ENCODE measurements at places on chromosomes 1 and 21.
A peak's percentile ranks its signal among the peaks of the same experiment; 100 is the strongest.

DNA sequence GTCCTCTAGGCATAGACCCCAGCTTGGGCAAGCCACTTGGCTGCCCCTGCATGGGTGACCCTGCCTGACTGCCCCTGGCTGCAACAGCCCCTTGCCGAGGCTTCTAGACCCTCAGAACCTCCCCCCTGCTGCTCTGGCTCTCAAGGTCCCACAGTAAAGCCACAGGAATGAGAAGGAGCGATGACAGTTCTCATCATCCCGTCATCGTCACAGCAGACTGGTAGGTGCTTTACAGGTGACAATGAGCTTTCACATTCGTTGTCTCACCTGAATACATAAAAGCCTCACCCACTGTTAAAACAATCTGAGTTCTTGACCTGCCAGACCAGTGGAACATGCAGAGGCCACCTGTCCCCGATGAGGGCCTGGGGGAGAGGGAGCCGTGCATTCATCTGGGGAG is 36.0 kb upstream of the GPR157 start:
- no peak for DNase-seq

DNA sequence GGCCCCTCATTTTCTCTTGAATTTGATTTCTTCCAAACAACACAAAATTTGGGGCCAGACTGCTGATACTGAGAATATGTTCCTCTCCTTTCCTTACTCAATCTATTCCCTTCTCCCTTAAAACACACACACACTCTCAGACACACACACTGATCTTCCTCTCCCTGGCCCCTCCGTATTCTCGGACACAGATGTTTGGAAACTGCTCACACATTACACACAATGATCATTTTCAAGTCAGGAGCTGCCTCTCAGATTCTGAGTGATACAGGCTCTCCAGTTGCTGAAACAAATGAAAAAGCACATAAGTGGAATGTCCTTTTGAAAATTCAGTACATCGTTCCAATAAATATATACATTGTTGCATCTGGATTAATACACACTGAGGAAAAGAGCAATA is 161.3 kb downstream of the CLEC20A start:
- no peak for DNase-seq

DNA sequence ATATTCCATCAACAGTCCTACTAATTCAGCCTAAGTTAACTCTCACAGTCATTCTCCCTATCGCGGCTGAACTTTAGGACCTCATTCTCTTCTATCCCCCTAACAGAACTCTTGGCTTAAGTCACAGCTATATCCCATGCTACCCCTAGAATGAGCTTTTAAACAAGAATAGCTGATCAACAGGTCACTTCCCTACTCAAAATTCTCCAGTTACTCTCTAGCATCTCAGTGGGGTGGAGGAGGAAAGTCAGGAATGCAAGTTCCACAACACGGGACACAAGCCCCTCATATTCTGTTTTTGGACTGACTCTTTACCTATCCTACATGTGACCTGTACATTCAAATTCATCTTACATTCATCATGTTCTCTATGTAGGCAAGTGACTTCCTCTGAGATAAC is 21.0 kb downstream of the MRPL39 start:
- no peak for DNase-seq

DNA sequence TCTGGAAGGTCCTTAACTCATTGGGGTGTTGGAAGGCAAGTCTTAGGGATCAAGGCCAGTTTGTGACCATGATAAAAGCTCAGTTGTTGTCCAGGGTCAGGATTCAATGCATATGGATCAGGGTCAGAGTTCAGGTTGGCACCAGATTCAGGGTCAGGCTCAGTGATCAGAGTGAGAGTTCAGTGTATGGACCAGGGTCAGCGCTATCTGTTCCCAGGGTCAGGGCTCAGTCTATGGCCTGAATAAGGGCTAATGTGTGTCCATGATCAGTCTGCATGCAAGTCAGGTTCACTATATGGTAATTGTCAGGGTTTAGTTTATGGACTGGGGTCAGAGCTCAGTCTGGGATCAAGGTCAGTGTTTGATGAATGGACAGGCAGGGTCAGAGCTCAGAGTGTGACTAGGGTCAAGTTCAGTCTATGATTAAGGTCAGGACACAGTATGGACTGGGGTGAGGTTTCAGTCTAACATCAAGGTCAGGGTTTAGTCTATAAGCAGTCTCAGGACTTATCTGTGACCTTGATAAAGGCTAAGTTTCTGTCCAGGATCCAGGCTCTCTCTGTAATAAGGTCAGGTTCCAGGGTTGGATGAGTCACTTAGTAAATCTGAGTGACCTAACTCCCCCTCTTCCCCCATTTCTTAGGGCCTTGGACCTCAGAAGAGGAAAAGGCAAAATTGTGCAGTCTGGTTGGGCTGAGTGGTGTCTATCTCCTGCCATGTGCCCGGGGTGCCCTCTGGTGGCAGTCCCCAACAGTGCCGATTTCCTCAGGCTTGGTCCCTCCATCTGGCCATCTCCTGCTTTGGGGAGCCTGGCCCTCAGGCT is 23.8 kb downstream of the KNCN start:
- DNase-seq: peak; percentile 58

GRCh38 chr1:234253732-234254131 is 119.5 kb upstream of the COA6 start:
- no peak for DNase-seq

DNA sequence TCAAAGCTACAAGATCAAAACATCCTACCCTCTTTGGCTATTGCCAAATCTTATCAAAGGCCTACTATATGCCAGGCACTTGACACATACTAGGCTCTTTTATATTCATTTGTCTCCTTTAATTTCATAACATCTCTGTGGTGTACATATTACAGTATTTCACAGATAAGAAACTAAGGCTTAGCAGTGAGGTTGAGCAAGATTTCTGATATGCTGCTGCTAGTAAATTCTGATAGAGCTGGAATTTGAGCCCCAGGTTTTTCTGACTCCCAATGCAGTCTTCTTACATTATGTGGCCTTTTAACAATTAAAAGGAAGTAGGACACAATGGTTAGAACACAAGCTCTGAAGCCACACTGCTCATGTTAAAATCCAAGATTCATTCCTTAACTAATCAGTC is 16.8 kb downstream of the CCDC185 start:
- DNase-seq: no peak

DNA sequence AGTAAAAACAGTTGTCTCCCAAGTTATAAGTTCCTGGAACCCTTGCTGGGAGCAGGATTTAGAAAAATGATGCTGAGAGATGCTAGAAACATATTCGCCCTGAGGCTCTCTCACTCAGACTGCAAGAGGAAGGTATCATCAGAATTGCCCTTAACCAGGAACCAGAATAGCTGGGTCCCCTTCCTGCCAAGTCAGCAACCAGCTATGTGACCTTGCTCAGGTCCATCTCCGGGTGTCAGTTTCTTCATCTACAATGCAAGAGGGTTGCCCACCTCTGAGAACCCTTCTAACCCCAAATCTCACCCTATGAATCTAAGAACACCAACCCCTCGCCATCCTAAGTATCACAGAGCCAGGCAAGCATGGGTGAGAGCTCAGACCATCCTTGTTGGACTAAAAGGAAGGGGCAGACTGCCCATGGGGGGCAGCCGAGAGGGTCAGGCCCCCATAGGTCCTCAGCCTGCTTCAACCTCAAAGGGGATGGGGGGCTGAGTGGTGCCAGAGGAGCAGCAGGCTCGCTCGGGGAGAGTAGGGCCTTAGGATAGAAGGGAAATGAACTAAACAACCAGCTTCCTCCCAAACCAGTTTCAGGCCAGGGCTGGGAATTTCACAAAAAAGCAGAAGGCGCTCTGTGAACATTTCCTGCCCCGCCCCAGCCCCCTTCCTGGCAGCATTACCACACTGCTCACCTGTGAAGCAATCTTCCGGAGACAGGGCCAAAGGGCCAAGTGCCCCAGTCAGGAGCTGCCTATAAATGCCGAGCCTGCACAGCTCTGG is 390 bp upstream of the S100A9 start:
- DNase-seq: no peak

DNA sequence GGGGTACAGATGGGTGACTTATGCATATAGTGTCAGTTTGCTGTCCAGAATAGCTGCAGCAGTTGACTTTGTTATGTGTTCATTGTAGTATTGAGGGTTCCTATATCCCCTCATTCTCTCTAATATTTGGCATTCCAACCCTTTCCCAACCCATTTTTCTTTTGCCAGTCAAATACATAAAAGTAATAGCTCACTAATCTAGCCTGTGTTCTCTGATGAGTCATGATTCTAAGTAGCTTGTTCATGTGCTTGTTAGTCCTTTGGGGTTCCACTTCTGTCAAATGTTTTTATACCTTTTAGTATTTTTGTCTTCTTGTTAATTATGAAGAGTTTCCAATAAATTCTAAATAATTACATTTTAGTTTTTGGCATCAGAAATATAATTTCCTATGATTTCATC is 99.2 kb upstream of the MROH9 start:
- DNase-seq: no peak

DNA sequence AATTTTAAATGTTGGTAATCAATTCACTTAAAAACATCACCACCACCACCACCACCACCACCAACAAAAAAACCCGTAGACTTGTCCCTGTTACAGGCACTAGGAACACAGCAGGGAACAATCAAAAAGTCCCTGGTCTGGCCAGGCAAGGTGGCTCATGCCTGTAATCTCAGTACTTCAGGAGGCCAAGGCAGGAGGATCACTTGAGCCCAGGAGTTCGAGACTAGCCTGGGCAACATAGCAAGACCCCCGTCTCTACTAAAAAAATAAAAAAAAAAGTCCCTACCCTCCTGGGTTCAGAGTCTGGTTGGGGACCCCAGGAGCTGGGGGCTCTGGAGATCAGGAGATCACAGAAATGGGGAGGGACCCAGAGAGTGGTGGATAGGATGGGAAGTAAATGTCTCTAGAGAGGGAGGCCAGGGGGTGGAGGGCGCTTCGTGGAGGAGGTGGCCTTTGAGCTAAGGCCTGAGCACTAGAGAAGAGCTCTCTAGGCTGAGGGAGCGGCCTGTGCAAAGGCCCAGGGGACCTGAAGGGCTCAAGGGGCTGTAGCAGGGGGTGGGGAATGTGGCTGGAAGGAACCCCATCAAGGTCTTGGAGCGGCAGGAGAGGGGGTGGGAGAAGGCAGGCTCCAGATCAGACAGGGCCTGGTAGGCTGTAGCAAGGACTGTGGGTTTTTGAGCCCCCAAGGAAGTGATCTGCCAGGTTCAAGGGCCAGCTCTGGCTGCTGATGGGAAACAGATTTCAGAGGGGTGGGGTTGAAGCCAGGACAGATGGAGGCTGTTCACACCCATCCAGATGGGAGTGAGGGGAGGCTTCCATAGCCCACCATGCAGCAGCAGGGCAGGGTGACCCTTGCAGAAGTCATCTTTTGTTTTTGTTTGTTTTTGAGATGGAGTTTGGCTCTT is 24.8 kb upstream of the VPS13D start:
- DNase-seq: no peak

DNA sequence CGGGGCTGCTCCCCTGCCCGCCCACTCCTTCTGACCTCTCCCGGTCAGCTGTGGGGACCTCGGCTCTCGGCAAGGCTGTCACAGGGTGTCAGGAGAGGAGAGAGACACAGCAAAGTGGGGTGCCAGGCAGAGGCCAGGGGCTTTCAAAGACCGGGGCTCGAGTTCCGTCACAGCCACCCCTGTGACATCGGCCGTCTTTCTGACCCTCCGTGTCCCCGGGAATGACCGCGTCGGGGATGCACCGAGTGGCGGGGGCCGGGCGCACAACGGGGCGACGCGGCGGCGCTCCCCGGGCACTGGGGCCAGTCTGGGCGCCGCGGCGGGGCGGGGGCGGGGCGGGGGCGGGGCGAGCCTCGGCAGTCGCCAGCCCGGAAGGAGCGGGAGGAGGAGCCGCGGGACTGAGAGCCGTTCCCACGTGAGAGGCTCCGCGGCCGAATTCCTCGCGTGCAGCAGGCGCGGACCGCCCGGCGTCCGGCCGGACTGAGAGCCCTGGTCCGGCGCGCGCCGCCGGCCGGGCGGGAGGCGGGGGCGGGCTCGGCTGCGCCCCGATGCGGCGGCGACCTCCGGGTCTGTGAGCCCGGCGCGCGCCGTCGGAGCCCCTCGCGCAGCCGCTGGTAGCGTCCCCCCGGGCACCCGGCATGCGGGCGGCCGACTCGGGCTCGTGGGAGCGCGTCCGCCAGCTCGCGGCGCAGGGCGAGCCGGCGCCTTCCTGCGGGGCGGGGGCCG is 229.7 kb upstream of the TMEM51 start:
- peak; percentile 50 for DNase-seq

DNA sequence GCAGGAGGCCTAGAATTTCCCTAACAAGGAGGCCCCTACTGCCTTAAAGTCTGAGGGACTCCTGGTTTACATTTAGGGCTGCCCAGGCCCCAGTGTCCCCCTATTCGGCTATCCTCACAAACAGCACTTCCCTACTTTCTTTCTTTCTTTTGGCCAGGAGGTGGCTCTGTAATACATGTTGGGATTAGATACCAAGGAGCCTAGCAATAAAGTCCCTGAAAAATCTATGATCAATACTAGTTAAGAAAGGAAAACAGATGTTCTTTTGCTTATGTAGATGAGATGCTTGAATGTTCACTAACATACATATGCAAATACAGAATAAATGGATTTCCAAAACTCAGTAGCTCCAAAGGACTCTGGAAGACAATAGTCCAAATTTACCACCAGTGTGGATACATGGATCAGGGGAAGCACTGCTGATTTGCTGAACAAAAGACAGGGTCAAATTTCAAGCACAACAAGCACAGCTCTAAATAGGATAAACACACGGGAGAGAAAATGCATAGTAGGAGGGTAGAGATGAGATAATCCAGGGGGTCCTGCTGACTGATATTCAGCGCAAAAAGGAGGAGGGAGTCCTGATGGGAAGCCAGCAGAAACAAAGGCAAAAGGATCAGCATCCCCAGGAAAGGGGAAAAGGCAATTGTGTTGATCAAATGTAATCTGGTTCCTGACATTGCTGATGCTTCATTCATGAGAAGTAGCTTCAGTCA is 240.0 kb downstream of the NUF2 start:
- no peak for DNase-seq

GRCh38 chr1:6783221-6783620 is 2.0 kb upstream of the CAMTA1 start:
- DNase-seq: no peak

DNA sequence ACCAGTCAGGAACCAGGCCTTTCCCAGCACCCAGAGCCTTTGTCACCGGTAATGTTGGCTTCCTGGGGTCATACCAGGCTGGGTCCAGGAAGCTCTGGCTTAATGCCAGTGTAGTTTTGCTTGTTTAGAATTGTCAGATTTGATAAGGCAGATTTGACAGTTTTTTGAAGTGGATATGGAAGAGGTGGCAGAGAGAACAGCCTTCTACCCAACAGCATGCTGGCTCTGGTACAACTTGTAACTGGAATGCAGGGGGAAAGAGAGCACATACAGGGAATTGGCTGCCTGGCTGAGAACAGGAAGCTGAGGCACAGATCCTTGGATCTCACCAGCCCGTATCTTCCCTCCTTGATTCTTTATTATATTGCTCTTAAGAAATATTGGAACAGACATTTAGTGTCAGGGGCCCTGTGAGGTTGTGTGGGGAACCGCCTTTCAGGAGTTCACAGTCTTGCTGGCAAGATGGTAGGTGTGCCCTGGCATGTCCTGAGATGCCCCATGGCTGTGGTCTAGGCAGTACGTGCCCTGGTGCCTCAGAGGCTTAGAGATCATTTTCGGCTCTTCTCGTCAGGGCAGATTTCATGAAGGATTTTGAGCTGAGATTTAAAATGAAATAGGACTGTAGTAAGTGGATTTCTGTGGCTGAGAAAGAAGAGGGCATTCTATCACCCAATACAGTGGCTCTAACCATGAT is 227.0 kb downstream of the PBX1 start:
- no peak for DNase-seq

- DNase-seq: no peak
Observed at GRCh38 chr1:89939059-89939570, 55.8 kb upstream of the ZNF326 start.
